ENCODE measurements at places on chromosomes 12 and 14.

- no peak for DNase-seq
Observed at GRCh38 chr12:51937926-51938325, 13.6 kb upstream of the ACVR1B start.

- no peak for DNase-seq
Observed at GRCh38 chr12:78149459-78149858, 318.8 kb downstream of the NAV3 start.

DNA sequence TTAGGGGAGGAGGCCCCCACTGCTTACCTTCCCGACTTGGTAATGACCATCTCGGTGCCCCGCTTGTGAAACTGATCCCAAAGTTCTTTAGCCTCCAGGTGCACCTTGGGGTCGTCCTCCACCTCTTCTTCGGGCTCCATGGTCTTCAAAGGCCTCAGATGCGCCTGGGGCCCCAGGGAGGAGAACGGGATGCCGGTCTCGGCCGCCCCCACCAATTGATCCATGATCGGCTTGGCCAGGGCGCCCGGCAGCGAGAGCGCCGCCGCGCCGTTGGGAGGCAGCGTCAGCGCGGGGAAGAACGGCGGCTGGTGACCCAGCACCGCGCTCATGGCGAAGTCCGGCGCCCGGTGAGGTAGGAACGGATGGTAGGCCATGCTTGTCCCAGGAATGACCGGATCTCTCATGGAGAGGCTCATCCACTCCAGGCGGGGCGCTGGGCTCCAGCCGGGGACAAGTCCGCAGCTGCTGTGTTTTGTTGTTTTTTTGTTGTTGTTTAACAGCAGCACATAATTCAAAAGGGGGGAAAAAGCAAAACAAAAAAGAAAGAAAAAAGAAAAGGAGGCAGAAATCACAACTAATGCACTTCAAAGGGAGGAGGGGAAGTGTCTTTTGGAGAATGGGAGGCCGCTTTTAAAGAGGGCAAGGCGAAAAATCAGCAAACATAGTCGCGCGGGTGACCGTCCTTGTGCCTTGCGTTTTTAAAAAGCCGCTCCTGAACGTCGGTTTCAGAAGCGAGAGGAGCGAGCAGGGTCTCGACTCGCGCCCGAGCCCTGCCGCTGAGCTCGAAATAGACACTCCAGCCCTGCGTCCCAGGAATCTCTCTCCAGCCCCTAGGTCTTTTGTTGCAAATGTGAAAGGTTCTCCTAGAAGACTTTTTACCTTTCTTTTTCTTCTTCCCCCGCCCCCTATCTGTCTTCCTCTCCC lies 928 bp downstream of the TBX3 start:
- DNase-seq = no peak

DNA sequence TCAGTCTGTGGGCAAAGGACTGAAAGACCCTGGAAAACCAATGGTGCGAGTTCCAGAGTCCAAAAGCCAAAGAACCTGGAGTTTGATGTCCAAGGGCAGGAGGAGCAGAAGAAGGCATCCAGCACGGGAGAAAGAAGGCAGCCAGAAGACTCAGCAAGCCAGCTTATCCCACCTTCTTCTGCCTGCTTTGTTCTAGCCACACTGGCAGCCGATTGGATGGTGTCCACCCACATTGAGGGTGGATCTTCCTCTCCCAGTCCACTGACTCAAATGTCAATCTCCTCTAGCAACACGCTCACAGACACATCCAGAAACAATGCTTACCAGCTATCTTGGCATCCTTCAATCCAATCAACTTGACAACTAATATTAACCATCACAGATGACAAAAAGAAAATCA lies 57.2 kb upstream of the CAPRIN2 start:
- DNase-seq = no peak

GRCh38 chr14:96268431-96269358 lies 12.7 kb downstream of the BDKRB1 start:
- no peak for DNase-seq

- no peak for DNase-seq
Observed at GRCh38 chr12:30197392-30198057, 413.8 kb upstream of the TMTC1 start.

GRCh38 chr12:104280717-104281458 lies 22.7 kb upstream of the EID3 start:
- no peak for DNase-seq

Data from stimulated activated CD8-positive, alpha-beta memory T cell treated with anti-CD3 and anti-CD28 coated beads, Interleukin-12 subunit alpha, Interleukin-12 subunit beta, amount 100 ng/mL, for 4 hours (primary cell).